Stimulated activated CD8-positive, alpha-beta memory T cell treated with anti-CD3 and anti-CD28 coated beads, Interleukin-4, amount 100 ng/mL, for 4 hours (primary cell): ENCODE measurements at places on chromosomes 5 and 9.

DNA sequence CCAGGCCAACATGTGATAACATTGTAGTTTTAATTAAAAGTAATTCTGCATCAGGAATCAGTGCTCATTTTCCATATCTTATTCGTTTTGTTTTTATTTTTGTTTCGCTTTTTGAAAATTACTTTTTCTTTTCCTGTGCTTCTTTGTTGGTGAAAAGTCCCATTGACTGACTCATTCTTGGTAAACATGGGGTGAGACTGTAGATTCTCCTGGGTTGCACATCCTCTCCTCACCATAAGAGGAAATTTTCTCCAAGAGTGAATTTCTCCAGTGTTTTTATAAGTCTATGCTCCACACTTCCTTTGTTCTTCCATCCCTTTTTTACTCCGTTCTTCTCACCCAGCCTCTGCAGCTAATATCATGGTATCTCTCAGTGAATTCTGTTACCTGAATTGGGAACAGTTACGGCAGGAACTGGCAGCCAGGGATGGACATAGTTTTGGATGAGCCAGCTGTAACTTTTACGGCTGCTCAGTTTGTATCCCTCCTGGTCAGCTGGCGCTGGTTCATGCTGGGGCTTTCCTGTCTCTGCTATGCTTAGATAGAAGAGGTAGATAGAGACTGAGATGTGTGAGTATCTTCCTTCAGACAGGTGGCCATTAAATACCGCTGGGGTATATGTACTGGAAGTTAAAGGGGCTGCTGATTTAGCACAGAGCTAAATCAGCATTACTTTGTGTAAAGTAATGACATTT lies 80.0 kb downstream of the MAN2A1 start:
- DNase-seq, result no peak

- no peak for DNase-seq
These were observed 237.4 kb upstream of the PRDM9 start for GRCh38 chr5:23269981-23270380.

DNA sequence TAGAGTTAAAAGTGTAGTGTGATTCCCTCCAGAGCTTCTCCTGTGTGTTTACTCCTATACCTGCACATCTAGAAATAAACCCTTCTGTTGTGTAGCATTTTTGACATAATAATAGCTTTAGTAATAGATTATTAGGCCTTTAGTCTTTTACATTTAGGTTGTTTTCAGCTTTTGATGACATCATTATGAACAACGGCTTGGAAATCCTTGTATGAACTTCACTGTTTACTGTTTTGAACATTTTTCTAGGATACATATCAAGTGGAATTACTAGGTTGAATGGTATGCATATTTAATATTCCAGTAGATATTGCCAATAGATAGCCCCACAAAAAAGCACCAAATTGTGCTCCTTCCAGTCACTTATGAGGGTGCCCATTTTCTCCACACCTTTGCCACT lies 174.0 kb downstream of the ARHGAP26 start:
- no peak for DNase-seq

GRCh38 chr5:129460936-129461710 lies 1.0 kb downstream of the ADAMTS19 start:
- no peak for DNase-seq

- no peak for DNase-seq
These were observed 196.6 kb downstream of the FANCC start for GRCh38 chr9:95120781-95121370.

- DNase-seq, result no peak
These were observed 43.0 kb downstream of the USP20 start for GRCh38 chr9:129878291-129878690.

DNA sequence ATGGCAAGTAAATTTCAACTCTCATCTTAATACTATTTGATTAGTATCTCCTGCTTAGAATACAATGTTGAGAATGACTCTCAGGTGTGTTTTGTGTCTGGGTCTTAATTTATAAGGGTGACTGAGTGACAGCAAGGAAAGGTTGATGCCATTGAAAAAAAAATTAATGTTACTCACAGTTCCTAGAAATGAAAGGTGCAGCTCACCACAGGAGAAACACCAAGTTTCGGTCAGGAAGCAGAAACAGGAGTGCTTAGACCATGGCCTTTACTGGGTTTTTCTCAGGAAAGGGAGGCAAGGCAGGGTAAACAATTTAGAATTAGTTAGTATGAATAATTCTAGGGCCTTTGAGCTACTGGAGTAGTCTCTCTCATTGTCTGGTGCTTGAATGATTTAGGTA lies 159.2 kb upstream of the C9orf72 start:
- DNase-seq, result no peak

- no peak for DNase-seq
These were observed 6.0 kb upstream of the PUM3 start for GRCh38 chr9:2849941-2850340.

GRCh38 chr9:71680189-71680980 lies 87.9 kb downstream of the CEMIP2 start:
- no peak for DNase-seq

- DNase-seq, result no peak
These were observed 746.7 kb upstream of the C9orf72 start for GRCh38 chr9:28319981-28320380.

DNA sequence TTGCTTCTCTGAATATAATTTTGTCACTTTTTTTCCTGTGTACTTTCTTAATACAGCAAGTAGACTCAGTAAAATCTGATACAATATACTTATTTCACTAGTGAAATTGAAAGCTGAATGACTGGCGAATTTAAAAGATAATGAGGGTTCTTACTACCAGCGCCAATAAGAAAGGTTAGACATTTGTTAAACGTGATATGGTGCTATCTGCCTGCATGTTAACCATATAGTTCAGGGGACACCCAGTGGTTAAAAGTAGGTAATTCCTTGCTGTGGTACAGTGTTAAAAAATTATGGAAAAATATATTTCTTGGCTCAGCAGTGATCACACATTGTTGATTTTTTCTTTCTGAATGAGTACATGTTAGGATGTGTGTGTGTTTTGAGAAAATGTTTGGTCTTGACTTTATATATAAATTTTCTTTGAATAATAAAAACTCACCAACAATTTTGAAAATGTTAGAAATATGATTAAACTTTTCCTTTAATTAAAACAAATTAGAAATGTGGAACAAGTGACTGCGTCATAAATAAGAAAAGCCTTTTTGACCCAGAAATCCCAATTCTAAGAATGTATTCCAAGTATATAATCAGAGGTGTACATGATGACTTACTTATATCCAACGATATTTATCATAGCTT lies 25.8 kb downstream of the CAST start:
- no peak for DNase-seq

DNA sequence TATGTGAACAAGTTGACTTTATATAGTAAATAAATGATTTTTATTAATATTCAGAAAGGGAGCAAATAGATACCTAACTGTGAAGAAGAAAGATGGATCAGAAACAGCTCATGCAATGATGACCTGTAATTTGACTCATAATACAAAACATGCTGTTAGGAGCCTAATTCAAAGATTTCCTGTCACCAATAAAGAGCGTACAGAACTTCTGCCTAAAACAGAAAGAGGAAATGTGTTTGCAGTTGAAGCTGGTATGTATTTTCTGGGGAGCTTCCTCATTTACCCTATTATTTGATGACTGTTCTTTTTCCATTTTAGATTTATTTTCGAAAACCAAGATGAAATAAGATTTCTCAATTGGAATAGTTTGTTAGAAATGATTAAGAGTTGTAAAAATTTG lies 11.4 kb downstream of the YTHDC2 start:
- DNase-seq, result no peak

DNA sequence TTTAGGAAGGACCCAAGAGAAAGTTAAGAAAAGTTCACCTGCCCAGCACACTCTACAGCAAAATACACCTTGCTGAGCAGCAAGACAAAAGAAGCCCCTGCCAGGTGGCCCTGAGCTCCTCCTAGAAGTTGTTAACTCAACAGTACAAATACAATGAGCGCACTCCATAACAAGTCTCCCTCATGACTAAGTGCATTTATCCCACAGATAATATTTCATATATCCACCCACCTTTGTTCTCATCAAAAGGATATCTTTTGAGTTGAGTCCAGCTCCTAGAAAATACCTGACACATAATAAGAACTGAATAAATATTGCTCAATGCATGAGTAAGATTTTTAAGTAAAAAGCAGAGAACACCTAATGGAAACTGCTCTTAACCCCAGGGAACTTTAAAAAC lies 73.3 kb downstream of the ABCA1 start:
- no peak for DNase-seq

DNA sequence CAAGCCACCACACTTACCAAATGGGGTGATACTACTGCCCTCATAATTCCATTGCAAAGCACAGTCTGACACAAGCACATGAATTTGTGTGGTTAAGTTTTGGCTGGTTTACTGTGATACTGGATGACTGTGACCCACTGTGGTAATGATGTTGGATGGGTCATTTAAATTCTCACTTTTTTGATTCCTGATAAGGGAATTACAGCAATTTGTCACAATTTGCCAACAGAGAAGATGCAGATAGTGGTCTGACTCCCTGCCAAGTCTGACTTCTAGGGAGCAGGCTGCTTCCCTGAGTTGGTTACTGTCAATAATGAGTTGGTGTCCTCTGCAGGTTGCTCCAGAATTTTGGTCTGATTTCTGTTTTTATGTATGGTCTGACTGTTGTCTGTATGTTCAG lies 731.9 kb downstream of the MTRR start:
- no peak for DNase-seq

DNA sequence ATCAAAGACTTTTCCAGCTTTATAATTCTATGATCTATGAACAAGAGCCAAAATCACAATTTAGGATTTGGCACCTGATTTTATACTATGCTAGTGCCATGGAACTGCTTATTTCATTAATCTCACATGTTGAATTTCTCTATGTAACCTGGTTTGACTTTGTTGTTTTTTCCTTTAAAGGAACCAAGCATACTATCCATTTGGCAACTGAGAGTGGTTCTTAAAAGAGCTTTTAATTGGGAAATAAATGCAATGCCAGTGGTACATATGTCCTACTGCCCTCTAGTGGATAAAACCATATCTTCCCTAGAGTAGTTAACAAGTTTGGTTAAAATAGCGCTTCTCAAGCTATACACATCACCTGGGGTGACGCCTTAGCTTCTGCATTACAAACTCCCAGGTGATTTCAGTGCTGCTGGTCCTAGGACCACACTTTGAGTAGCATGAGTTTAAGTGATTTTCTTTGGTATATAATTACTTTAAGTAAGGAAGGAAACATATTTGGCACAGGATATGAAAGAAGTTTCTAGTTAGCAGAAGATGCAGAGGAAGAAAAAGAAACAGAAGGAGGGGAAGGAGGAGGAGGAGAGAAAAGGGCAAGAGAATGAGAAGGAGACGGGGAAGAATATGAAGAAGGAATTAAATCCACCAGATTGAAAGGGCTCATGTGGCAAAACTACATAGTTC lies 56.8 kb downstream of the FGF10 start:
- no peak for DNase-seq

DNA sequence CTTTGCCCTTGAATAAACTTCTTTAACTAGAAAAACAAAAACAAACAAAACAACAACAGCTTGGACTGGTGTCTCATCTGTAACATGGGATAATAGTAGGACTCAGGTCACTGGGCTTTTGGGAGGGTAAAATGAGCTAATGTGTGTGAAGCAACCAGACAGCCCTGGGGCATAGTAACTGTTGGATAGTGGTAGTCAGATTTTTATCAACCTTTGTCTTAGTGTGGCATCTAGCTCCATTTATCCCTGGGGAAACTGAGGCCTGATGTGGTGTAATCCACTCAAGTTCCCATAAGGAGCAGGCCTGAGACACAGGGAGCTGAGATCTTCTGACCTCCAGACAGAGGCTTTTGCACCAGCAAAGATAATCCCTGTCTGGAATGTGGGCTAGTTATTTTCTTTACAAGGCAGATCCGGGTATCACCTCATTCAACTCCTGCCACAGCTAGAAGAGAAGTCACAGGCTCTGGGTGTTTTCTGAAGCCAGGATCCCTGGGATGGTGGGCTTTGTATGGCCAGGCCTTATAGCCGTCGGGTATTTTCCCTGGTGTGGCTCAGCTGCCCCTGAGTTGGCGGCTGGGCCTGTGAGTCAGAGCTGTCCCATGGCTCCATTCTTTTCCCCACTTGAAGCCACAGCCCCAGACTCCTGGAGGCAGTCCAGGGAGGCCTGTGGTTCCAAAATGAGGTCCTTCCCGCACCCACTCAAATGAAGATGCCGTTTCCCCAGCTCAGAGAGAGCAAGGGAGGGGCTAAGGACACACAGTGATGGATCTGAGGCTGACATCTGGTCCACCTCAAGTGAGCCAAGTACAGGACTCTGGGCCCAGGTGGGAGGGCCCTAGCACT lies 26.1 kb upstream of the CSF1R start:
- DNase-seq, result no peak

DNA sequence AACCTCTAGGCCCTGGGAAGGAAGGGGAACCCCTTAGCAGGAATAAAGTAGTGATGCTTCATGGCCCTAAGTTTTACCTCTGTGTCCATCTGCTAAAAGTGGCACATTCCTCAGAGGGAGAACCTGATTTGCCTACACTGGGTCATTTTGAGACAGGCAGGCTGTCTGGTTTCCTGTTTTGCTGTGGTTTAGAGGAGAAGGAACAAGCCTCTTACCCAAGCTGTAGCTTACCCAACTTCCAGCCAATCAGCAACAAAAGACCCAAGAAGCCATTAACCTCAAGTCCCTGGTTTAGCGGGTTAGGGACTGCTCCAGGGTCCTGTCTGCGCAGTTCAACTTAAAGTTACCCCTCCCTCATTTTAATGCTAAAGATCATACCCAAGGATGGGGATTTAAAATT lies 411.0 kb downstream of the MAT2B start:
- DNase-seq, result no peak

GRCh38 chr9:6632516-6633183 lies 12.9 kb downstream of the GLDC start:
- no peak for DNase-seq

DNA sequence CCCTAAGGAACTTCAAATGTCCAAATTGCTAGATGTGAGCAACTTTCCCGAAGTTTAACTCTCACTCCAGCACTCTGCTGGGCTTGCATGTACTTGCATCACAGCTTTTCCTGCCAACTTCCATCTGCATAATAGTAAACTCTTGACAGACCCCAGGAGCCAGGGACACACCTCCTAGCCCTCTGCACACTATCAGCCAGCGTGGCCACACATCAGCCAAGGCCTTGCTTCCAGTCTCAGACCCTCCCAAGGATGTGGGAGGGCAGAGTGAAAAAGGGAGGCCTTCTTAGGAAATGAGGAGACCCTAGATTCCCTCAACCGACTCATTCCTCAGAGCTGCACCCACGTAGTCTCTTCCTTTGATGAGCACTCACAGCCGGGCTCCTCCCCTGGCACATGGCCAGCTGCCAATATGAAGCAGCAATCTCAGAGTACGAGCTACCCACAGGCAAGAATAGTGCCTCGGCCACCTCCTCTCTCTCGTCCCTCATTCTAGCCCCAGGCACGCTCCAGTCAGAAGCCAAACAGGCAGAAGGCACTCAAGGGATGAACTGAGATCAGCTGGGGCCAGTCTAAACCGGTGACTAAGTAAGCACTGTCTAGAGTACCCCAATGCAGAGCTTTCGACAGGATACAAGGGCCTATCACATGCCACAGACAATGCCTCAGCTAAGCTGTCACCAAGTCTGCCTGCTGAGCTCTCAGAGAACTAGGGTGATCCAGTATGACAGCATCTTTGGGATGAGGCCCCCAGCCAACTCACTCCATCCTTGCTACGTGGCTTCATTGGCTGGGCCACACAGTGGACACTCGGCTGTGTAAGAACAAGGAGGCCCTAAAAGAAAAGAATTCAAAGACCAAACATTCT lies 2.3 kb downstream of the P4HA2 start:
- DNase-seq, result no peak

GRCh38 chr5:10588109-10588775 lies 24.4 kb downstream of the ANKRD33B start:
- no peak for DNase-seq
